Esophagus squamous epithelium (tissue), 5 donors: ENCODE measurements at places on chromosomes 4 and X. TPM values are rescaled to one million over a fixed set of nuclear protein-coding genes. Genes with fewer than 3 reads are reported as not detected.

The KCND1 gene
- total RNA-seq, result 0.04 TPM

The CXCL11 gene
- not detected for total RNA-seq

GRCh38 chr4:102610007-102610406 is 108.8 kb downstream of the NFKB1 start:
- no peak for DNase-seq
- no peak overlapping the region for H3K4me3 ChIP-seq
- H3K27me3 ChIP-seq, result no peaks in the 10 kb centered on the region

GRCh38 chr4:91519155-91519554 is 784.6 kb upstream of the GRID2 start:
- H3K4me3 ChIP-seq, result no peak overlapping the region
- no peaks in the 10 kb centered on the region for H3K36me3 ChIP-seq
- H3K27ac ChIP-seq, result no peak overlapping the region
- H3K27me3 ChIP-seq, result no peaks in the 10 kb centered on the region

- no peak for DNase-seq
- H3K27me3 ChIP-seq, result no peaks in the 10 kb centered on the region
- no peaks in the 10 kb centered on the region for H3K4me1 ChIP-seq
- H3K36me3 ChIP-seq, result no peaks in the 10 kb centered on the region
- no peak overlapping the region for H3K4me3 ChIP-seq
- H3K27ac ChIP-seq, result no peak overlapping the region
These were observed 506.4 kb upstream of the PABPC4L start for GRCh38 chr4:134708026-134708425.

DNA sequence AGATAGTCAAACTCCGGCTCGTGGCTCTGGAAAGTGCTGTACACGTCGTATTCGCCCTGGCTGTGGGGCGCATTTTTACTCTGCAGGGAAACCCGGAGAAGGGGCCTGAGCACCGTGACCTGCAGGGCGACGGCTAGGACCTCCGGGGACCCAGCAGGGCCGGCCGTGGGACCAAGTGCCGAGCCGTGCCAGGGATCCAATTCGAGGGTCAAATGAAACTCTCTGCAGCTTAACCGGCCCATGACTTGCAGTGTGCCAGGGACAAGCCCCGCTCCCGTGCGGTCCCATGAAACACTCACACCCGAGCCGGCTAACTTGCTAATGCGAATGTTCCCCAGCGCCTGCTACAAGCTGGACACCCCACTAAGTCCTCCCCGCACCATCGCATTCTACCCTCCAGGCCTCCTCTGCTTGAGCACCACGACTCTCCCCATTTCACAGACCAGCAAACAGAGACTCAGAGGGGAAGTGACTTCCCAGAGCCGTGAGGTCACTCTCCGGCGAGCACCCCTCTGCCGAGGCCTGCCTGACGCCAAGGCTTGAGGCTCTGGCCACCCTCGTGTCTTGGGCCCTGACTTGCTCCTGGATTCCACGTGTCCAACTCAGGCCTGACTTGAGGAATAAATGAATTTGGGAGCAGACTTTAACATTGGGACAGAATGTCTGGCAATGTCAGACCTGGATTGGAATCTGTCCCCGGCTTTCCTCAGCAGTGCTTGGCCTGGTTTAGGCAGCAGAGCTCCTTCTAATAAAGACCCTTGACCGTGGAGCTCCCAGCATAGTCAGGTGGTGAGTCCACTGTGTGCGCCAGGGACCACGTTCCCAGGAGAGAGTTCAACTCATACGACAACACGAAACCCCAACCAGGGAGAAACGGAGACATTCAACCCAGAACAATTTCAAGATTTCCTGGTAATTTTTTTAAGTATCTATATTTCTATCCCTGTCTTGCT is 93.6 kb downstream of the PPP2R2C start:
- no peak overlapping the region for H3K4me3 ChIP-seq
- H3K27ac ChIP-seq, result no peak overlapping the region
- no peaks in the 10 kb centered on the region for H3K27me3 ChIP-seq
- no peak for DNase-seq

DNA sequence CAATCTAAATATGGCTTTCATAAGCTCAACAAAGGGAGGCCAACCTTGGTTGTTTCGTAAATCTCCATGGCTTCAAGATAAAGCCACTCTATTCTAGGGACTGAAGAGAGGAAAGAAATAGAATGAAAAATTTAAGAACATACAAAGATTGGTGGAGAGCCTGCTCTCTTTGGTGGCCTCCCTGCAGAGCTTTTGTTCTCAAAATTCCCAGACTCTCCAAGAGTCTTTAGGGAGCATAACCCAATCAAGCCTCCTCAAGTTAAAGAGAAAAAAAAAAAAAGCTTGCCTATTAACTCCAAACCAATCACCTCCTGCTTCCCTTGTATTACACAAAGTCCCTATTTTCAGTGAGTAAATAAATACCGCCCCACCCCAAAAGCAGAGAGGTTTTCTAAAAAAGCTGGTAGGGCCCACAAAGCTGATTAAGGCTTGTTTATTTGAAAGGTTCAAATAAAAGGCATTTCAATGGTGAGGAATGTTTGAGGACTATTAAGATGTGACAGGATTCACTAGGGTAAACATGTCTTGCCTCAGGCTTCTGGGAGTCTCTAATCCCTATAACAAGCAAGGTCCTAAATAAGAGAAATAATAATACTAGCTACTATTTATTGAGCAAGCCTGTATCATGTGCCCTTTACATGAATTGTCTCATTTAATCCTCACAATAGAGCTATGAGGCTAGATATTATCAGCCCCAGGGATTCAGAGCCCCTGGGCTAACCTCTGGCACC is 71.6 kb downstream of the GPC3 start:
- no peak overlapping the region for H3K27ac ChIP-seq
- no peaks in the 10 kb centered on the region for H3K36me3 ChIP-seq
- no peak for DNase-seq
- H3K4me1 ChIP-seq, result no peaks in the 10 kb centered on the region

- peaks cover 5% of the 10 kb centered on the region for H3K27me3 ChIP-seq
- no peak overlapping the region for H3K4me3 ChIP-seq
- no peak overlapping the region for H3K27ac ChIP-seq
These were observed 12.2 kb upstream of the TMEM128 start for GRCh38 chr4:4260185-4260751.

DNA sequence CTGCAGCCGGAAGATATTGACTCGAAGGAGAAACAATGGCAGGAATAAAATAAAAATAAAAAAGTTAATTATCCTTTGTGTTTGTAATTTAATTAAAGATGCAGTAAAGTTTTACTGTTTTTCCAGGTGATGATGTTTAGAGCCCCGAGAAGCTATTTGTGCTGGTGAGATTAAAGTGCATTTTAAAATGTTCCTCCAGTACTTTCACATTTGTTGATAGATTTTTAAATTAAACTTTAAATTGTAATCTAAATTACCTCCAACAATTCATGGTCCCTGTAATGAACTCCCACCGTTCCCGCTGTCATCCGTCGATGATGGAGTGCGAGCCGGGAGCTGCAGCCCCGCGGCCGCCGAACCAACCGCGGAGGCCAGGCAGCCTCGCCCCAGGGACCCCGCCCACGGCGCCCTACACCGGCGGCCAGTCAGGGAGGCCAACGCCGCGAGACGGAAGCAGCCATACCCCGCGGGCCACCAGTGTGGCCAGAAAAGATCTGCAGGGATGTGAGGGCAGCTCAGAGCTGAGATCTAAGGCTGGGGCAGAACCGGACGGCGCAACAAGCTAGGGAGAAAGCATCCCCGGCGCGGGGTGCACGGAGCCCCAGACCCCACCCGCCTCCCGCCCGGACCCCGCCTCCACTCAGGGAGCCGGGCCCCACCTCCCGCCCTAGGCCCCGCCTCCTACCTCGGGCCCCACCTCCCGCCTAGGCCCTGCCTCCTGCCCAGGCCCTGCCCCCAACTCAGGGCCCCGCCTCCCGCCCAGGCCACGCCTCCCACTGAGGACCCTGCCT is 104.0 kb downstream of the FAM53A start:
- peak overlapping the region; percentile 78 for H3K27ac ChIP-seq
- no peaks in the 10 kb centered on the region for H3K36me3 ChIP-seq
- H3K4me3 ChIP-seq, result peak overlapping the region; percentile 88
- peak; percentile 71 for DNase-seq
- H3K27me3 ChIP-seq, result peaks cover 17% of the 10 kb centered on the region

GRCh38 chr4:143336781-143337599 is at the start of gene GAB1:
Gene GAB1 (plus strand): TSS chr4:143336876. CDS start chr4:143337189, 313 bp downstream.
- peak within 1 kb of the TSS; percentile 92 for H3K4me3 ChIP-seq
- no peaks in the 10 kb centered on the region for H3K27me3 ChIP-seq
- H3K4me1 ChIP-seq, result peaks cover 3% of the 10 kb centered on the region
- no peak for DNase-seq
- no peaks in the 10 kb centered on the region for H3K36me3 ChIP-seq
- H3K27ac ChIP-seq, result peak within 1 kb of the TSS; percentile 95

- no peak overlapping the region for H3K4me3 ChIP-seq
- no peaks in the 10 kb centered on the region for H3K27me3 ChIP-seq
- no peaks in the 10 kb centered on the region for H3K4me1 ChIP-seq
- no peaks in the 10 kb centered on the region for H3K36me3 ChIP-seq
These were observed 102.9 kb downstream of the GRXCR1 start for GRCh38 chr4:42995343-42995944.
